ENCODE measurements at places on chromosomes 16 and 17.

GRCh38 chr16:15524966-15525365, 90.6 kb downstream of the BMERB1 start:
- DNase-seq, result no peak

GRCh38 chr17:68972119-68972704, 17.0 kb upstream of the ABCA8 start:
- no peak for DNase-seq

DNA sequence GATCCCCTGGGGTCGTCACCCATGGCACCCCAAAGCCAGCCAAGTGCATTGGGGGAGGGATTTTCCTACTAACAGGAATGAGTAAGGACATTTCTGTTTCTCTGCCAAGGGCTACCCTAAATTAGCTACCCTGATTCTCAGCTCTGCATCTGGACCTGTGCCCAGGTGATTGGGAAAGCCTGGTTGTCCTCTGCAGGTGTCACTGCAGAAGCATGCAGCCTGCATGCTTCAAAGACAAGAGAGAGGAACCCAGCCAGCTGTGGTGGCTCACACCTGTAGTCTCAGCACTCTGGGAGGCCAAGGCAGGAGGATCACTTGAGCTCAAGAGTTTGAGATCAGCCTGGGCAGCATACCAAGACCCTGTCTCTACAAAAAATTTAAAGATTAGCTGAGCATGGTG, 19.6 kb downstream of the BEAN1 start:
- DNase-seq, result no peak

DNA sequence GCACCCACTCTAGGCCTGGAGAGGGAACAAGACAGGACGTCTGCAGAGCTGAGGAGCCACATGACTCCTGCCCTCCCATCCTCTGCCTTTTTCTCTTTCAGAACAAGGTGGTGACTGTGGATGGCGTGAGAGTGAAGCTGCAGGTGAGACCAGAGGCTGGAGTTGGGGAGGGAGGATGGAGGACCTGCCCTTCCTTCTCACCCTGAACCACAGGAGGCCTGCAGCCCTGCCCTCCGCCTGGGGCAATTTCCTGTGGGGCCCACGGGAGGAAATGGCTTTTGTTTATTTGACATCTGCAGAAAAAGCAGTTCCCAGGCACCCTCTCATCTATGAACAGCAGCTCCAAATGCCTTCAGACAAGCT, 5.1 kb downstream of the RAB37 start:
- DNase-seq, result no peak

DNA sequence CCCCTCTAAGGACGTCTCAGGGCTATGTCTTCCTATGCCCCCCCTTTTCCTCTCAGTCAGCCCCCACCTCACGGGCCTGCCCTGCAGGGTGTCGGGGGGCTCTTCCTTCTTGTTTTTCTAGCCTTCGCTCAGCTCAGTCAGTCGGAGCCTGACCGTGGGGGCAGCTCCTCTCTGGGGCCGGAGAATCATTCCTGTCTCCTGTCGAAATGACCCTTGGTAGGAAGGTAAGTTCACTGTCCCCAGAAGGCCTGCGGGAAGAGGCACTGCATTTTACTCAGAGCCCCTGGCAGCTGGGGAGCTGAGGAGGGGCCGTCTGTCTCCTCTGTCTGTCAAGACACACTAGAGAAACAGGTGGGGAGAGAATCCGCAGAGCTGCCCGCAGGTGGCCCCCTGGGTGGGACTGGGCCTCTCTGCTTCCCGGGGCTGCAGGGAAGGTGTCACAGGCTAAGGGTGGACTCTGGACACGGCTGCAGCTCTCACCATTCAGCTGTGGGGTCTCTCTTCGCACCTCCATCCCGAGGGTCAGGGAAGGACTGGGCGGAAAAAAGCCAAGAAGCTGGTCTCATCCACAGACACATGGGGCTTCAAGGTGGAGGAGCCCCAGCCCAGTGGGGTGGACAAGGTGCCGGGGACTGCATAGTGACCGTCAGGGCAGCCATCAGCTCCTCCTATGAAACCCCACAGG, 112.8 kb upstream of the TNRC6C start:
- no peak for DNase-seq

DNA sequence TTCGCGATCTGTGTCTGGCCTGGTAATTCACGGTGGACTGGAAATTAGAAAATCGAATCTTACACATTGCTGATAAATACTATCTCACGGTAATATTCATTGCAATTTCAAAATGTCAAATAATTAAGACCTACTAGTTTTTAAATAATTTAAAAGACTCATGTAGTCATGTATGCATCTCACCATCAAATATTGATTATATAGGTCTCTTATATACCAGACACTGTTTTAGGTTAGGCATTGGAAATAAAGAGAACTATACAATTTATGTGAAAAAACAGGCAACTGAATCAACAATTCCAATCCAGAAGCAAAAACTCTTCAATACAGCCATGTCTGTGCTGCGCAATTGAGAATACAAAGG, 7.5 kb upstream of the PIRT start:
- DNase-seq, result no peak

Data from ureter (tissue), 1 donor.